ENCODE measurements at places on chromosomes 3 and 15. TPM values are rescaled to one million over a fixed set of nuclear protein-coding genes. Genes with fewer than 3 reads are reported as not detected.

GRCh38 chr3:196141866-196142201 lies 59.9 kb upstream of the TFRC start:
- no peak for DNase-seq

The RGMA gene
- total RNA-seq, result 46.0 TPM

The MCF2L2 gene
- not detected for total RNA-seq

The P2RY13 gene
- total RNA-seq, result 1.9 TPM
